ENCODE measurements at places on chromosomes 12 and 14.

DNA sequence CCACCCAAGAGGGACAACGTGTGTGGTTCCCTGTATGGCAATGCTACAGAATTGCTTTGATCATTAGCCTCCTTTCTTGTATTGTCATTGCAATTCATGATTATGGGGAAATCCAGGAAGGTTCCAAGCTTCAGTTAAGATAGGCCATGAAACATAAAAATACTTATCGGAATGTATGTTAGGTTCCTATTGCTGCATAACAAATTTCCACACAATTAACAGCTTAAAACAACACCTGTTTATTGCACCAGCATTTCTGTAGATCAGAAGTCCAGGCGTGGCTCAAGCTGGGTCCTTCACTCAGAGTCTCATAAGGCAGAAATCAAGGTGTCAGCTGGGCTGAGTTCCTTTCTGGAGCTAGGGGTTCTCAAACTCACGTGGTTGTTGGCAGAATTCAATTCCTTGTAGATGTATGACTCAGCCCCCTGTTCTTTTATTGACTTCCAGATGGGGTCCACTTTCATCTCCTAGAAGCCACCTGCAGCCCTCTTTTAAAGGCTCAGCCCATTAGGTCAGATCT, 365.6 kb upstream of the TMPO start:
- no peak for DNase-seq

DNA sequence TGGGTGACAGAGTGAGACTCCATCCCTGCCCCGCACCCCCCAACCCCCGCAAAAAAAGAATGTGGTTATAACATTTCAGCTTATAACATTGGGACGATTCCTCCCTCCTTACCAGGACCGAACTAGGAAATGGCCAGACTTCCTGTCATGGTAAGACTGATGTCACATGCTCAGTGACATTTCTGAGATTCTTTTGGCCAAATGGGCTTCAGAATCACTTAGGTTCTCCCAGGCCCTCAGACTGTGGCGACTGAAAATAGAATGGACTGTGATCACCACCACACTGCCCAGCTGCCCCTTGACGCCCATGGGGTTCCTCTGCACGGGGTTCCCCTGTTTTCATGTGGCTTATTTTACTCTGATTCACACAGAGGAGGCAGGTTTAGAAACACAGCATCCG, 115.0 kb upstream of the EVL start:
- no peak for DNase-seq

DNA sequence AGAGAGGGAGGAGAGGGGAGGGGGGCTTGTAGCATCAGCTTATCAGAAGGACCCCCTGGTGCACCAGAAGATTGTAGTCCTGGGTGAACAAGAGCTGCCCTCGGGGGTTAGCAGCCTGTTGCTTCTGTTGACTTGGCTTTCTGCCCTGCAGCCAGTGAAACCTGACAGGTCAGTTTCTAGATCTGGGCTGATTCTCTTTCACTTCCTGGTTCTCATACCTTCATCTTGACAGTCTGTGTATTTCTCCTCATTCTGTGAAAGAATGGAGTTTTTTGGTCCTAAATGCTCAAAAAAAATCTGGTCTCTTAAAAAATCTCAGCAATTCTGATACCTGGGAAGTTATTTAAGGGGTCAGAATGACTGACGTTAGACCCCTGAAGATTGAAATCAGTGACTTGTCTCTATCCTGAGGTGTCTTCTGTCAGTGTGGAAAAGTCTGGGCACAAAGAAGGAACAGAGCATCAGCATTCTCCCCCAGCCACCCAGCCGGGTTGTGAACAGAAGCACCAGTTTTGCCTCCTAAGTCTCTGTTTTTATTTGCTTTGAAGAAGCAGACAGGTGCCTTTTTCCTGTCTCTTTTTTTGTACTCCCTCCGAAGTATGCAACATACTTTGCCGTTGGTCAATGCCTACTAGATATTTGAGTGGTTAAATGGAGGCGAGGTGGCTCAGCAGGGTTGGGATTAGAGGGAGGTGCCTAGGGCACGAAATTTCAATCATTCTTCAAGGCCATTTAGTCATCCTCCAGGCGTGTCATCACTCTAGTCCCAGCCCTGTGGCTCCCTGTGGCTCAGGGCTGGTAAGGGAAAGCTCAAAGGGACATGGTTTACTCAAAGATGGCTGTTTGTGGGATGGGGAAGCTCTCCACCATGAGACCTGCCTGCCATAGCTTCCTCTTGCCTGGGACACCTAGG, 24.0 kb downstream of the TTC9 start:
- no peak for DNase-seq

DNA sequence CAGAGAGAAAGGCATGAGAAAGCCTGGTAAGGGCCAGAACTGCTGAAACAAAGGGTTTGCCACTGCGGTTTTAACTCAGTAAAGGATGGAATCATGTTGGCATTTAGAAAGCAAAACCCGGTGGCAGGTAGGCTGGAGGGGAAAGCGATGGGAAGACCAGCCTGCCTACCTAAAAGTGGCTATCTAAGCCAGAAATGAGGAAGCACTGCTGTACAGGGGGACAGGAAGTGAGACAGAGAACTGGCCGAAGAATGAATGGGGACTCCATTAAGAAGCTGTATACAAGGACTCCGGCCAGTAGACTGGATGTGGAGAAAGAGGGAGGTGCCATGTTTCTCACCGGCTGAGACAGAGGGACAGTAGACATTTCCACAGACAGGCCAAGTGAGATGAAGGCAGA, 48.2 kb downstream of the PPM1H start:
- no peak for DNase-seq

DNA sequence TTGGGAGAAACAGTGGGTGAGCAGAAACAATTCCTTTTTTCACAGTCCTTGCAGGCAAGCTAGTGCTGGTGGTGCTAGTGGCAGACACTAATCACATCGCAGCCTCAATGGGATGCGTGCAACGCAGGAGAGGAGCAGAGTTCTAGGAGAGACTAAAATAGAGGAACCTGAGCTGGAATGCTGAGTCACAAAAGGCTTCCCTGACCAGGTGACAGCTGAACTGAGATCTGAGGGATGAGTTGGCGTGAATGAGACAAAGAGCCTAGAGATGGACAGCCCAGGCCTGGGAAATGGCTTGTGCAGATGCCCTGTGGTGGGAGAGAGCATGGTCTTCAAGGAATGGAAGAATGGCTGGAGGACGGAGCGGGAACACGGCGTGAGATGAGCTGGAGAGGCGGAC, 25.8 kb downstream of the ACADS start:
- no peak for DNase-seq

GRCh38 chr12:12327802-12328201, 22.2 kb downstream of the MANSC1 start:
- no peak for DNase-seq

- no peak for DNase-seq
These were observed 466.1 kb downstream of the PRKD1 start for GRCh38 chr14:29461506-29461905.

- DNase-seq: no peak
These were observed 9.0 kb upstream of the MLEC start for GRCh38 chr12:120677765-120678473.

- no peak for DNase-seq
These were observed 53.6 kb downstream of the BRMS1L start for GRCh38 chr14:35879654-35880249.

DNA sequence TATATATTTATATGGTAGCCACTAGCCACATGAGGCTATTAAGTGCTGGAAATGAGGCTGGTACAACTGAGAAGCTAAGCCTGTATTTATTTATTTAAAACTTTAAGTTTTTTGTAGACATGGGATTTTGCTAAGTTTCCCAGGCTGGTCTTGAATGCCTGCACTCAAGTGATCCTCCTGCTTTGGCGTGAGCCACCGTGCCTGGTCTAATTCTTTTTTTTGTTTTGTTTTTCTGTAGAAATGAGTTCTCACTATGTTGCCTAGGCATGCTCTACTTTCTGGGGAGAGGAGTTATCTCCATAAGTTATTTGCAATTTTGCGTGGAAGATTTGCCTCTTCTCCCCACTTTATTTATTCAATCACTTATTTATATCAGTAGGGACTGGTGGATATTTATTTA, 4.8 kb upstream of the SNRNP35 start:
- no peak for DNase-seq

GRCh38 chr12:68229956-68230355, 4.3 kb upstream of the IL26 start:
- no peak for DNase-seq

GRCh38 chr14:98208943-98209342, 1063.1 kb downstream of the BCL11B start:
- no peak for DNase-seq

GRCh38 chr14:75277008-75277814, 1.4 kb upstream of the FOS start:
- no peak for DNase-seq

GRCh38 chr12:104132351-104132956, 5.6 kb downstream of the NFYB start:
- DNase-seq: no peak

DNA sequence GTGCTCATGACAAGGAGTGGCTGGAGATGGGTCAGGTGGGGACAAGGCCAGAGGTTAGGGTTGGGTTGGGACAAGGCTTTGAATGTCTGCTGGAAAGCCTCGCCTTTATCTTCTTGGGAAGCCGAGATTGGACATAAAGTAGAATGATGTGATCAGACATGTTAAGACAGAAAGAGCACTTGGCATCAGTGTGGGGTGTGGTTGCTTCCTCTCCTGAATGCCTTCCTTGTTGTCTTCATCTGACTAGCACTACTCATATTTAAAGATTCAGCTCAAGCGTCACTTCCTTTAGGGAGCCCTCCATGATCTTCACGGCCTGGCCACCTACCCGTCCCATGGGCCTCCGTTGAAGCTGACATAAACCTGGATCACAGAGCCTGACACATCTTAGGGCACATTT, 14.8 kb upstream of the C12orf75 start:
- no peak for DNase-seq

DNA sequence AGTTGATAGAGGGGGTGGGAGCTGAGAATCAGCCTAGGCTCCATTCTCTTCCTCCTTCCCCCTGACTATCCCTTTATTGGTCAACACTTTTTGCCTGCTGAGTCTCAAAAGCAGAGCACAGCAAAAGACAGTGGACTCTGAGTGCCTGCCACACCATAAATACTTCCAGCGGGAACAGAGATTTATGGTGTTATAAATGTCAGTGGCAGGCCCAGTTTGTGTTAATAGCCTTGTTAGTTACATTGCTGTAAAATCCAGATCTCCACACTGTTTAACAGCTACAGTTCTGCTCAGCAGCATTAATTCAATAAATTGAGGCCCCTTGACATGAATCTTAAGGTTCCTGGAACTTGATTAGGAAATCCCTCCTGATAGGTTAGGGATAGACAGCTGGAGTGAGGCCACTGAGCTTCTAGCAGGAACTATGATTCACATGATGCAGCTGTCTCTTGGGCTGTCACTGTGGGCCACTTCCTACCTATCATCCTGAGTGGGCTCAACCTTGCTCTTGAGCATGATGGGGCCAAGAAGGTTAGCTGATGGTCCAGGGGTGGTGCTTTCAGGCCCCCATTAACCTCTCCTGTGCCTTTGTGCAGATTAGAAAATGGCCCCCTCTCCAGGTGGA, 295.2 kb upstream of the SRRM4 start:
- DNase-seq: no peak
